ENCODE measurements at places on chromosomes 6 and 20.

GRCh38 chr20:23337312-23337711 is 13.3 kb upstream of the NXT1 start:
- no peak for DNase-seq

GRCh38 chr6:159217595-159218275 is 48.5 kb downstream of the FNDC1 start:
- DNase-seq: peak; percentile 35

GRCh38 chr6:97790926-97791590 is 508.0 kb upstream of the MMS22L start:
- DNase-seq: no peak

- DNase-seq: no peak
These were observed 106.9 kb downstream of the JPH2 start for GRCh38 chr20:44080064-44080463.

DNA sequence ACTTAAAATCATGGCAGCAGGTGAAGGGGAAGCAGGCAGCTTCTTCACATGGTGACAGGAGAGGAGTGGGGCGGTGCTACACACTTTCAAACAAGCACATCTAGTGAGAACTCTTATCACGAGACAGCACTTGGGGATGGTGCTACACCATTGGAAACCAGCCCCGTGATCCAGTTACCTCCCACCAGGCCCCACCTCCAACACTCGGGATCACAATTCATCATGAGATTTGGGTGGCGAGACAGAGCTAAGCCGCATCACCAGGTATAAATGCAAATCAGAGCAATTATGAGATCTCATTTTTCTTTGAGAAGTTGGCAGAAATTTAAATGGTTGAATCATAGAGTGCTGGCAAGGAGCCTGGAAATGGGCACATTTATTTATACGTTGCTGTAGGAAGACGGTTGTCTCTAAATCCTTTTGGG is 31.4 kb downstream of the IGF2R start:
- no peak for DNase-seq

- DNase-seq: no peak
These were observed 76.3 kb upstream of the B3GAT2 start for GRCh38 chr6:71033171-71033570.

DNA sequence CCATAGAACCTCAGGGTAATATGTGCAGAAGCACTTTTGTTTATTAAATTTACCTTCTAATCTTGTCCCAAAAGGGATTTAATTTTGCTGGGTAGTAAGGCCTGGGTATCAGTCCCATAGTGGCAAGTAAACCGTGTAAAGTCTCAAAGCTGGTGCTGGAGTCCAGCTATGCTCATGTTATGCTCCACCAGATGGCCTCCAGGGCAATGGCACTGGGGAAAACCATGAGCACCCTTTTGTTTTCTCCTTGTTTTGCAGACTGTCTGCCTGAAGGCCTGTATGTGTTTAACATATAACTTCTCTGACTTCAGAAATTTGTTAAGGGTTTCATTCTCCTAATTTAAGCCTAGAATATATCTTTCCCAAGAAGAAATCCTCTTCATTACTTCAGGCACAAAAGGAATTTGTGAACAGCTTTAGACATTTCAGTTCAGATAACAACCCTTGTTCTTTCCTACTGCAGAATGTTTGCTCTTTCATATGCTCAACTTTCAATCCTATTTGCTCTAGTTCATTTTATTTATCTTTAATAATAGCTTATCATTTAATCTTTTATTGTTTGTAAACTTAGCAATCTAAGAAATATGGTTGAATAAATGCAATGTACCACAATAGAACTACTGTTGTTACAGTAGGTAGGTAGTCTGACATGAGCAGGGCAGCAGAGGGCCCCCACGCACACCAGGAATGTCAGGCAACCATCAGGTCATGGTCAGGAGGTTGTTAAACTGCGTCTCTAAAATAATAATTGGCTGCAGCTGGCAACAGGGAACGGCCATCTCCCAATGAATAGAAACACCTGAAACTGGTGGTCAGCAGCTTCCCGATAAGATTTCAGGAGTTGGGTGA is 162.8 kb downstream of the TENT5A start:
- no peak for DNase-seq

- DNase-seq: no peak
These were observed 36.1 kb upstream of the GTSF1L start for GRCh38 chr20:43762911-43763310.

- no peak for DNase-seq
These were observed 34.7 kb upstream of the KCNB1 start for GRCh38 chr20:49516916-49517804.

GRCh38 chr6:7691021-7691420 is 34.9 kb upstream of the BMP6 start:
- DNase-seq: no peak

- DNase-seq: no peak
These were observed 63.1 kb upstream of the NNAT start for GRCh38 chr20:37457921-37458320.

DNA sequence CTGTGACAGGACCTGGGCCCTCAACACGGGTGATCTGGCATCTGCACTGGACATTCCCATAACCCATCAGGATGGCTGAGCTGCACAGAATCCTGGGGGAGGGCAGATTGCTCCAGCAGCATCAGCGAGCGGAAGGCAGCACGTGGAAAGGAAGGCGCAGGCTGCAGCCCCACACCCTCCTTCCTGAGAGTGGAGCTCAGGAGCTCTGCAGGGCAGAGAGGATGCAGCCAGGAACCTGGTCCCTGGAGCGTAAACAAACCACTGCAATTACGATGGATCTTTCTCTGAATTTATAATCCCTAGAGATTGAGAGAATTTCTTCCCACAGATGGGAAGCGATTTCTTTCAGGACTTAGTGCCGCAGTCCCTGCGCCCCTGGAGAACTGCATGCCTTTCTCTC is 39.7 kb upstream of the EMILIN3 start:
- DNase-seq: no peak

- DNase-seq: no peak
These were observed 105.8 kb upstream of the RUNX2 start for GRCh38 chr6:45222380-45222779.

DNA sequence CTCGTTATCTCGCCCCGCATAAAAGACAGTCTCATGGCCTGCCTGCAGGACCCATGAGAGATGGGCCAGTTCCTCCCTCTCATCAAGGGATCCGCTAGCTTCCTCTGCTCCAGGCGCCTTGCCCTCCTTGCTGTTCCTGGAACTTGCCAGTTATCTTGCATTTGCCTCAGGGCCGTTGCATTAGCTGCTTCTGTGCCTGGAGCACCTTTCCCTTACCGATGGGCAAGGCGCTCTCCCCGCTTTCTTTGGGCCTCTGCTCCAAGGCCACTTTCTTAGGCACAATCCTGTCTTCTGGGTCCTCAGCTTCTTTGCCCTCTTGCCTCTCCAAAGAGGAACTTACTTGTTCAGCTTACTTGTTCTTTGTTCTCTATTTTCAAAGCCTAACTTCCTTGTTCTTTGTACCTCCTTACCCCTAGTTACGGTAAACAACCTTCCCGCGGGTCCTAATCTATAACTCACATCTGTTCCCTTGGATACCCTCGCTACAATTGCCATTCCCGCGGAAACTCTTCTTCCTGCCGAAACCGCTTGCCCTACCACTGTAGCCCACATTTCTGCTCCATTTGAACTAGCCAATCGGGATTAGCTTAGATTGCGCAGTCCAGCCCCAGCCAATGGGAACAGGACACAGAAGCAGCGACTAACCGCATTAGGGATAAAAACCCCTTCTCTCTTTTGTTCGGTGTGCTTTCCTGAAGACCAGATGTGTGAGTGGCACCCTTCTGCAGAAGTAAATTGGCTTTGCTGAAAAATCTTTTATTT is 887 bp upstream of the NSFL1C start:
- DNase-seq: no peak

DNA sequence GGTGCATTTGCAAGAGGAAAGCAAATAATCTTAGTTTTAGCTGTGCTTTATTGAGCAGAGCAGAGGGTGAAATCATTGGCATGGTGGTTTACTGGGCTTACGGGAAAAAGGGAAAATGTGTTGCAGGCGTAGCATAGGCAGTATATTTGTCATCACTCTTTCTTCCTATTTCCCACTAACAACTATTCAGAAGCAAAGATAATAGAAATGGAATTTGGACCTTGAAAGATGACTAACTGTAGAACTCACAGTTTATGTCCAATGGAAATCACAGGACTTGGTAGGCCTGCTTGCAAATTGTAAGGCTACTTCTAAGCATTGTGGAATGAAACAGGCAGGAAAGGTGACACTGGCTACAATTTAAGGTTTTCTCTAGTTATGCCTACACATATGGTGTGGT is 611.9 kb upstream of the MAN1A1 start:
- no peak for DNase-seq

DNA sequence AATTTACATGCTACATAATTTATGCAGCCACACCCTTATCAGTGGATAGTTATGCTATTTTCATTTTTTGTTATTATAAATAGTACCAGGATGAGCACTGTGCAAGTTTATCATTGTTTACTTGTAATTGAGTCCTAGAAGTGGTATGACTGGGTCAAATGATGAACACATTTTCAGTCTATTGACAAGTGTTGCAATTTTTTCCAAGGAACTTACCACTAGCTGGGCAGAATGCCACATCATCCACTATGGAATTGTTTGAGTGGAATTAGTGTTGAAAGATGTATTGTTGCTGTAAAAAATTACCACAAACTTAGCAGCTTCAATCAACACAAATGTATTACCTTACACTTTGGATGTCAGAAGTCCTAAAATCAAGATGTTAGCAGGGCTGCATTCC is 38.1 kb upstream of the OPN5 start:
- DNase-seq: no peak

DNA sequence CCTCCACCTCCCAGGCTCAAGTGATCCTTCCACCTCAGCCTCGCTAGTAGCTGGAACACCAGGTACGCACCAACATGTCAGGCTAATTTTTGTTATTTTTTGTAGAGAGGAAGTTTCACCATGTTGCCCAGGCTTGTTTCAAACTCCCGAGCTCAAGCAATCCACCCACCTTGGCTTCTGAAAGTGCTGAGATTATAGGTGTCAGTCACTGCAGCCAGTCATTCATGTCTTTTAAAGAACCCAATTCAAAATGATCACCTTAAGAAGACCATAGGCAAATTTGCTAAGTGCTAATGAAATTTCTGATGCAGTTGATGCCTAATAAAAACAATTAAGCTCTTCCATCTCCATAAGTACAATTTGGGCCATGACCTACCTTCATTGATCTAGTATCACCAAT is 2.6 kb upstream of the VNN2 start:
- no peak for DNase-seq

DNA sequence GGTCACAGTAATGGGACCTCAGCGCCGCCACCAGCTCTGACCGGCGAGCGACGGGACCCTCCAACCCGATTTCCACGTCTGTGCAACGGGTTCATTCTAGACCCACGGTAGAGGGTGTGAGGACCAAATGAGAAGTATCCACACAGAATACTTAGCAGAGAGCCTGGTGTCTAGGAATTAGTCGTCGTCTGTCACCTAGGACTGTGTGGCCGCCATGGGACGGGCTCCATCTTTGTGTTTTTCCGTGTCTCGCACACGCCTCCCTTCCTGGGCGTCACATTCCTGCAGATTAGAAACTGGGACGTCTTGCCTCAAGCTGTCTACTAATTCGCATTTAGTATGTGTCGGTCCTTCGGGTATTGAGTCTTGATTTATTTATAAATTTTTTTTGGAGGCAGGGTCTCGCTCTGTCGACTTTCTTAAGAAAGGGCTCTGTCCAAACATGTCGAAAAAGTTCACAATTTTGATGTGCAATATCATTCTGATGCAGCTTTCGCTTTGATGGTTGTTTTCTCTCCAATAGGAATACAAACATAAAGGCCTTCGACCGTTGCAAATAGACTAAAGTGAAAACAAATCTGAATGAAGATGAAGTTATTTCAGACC is 563 bp downstream of the MGME1 start:
- peak; percentile 30 for DNase-seq

GRCh38 chr6:123956492-123957139 is 153.0 kb downstream of the NKAIN2 start:
- no peak for DNase-seq

GRCh38 chr6:13854716-13855250 is 40.4 kb upstream of the MCUR1 start:
- no peak for DNase-seq

GRCh38 chr20:40769677-40770285 is 80.7 kb upstream of the MAFB start:
- no peak for DNase-seq

- peak; percentile 83 for DNase-seq
These were observed 9.0 kb downstream of the SFT2D1 start for GRCh38 chr6:166333172-166333995.

- DNase-seq: no peak
These were observed 420.1 kb downstream of the GJA1 start for GRCh38 chr6:121855521-121855920.

- no peak for DNase-seq
These were observed 32.1 kb downstream of the PKIG start for GRCh38 chr20:44614525-44614924.

GRCh38 chr6:2831392-2831791 is 10.3 kb downstream of the SERPINB1 start:
- DNase-seq: no peak

DNA sequence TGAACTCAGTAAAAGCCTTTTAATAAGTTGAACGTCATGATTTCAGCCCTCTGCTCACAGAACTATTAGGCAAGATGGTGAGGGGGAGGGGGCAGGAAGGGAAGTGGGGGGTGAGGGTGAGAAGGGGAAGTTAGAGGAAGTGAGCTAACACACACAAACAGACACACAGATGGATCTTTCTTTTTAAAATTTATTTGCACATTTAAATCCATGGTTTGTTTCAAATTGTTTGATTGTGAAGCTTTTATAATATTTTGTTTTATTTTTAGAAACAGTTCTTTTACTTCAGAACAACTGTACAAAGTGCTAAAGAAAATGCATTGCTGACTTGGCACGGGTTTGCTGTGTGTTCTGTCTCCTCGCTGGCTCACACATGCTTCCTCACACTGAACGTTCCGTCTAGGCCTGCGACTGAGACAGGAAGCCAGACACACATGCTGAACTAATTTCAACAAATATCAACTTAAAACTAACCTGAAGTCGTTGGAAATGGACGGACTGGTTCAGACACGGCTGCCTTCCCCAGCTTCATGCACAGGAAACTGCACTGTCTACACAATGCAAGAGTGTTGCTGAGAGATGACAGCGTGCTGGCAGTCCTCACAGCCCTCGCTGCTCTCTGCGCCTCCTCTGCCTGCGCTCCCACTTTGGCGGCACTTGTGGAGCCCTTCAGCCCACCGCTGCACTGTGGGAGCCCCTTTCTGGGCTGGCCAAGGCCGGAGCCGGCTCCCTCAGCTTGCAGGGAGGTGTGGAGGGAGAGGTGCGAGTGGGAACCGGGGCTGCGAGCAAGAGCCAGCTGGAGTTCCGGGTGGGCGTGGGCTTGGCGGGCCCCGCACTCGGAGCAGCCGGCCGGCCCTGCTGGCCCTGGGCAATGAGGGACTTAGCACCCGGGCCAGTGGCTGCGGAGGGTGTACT is 8.1 kb upstream of the ZBP1 start:
- DNase-seq: peak; percentile 41

GRCh38 chr6:89655122-89655521 is 16.6 kb upstream of the LYRM2 start:
- DNase-seq: no peak

DNA sequence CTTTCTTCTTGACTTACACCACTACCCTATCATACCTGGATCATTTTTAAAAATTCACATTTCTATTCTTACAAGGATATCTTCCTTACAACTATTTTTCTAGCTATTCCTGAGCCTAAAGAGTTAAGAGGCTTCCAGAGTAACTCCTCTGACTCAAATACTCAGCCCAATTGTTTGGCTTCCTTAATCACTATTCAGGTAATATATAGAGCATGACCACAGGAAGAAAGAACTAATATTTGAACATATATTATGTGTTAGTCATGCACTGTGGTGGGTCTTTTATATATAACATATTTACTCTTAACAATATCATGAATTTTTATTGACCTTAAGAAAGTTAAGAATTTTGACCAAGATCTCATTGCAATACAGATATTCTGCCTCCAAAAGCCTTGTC is 42.0 kb upstream of the ID4 start:
- DNase-seq: no peak

All from CD4-positive, CD25-positive, alpha-beta regulatory T cell (primary cell).